ENCODE measurements at places on chromosomes 16 and 17.

GRCh38 chr16:85207357-85207921 is 95.2 kb upstream of the CIBAR2 start:
- DNase-seq = no peak

DNA sequence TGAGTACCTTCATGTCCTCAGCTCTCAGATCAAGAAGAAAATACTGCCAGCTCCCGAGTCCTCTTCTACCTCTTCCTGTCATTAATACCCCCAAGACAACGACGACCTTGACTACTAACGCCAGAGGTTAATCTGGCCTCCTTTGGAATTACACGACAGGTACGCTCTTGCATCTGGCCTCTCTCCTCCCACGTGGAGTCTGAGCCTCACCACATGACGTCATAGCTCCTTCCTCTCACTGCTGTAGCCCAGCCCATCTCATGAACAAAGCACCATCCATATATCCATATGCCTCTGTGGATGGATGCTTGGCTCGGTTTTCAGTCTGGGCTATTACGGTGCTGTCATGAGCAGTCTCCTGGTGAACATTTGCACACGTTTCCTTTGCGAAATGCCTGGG is 110.2 kb upstream of the TNRC6C start:
- no peak for DNase-seq

DNA sequence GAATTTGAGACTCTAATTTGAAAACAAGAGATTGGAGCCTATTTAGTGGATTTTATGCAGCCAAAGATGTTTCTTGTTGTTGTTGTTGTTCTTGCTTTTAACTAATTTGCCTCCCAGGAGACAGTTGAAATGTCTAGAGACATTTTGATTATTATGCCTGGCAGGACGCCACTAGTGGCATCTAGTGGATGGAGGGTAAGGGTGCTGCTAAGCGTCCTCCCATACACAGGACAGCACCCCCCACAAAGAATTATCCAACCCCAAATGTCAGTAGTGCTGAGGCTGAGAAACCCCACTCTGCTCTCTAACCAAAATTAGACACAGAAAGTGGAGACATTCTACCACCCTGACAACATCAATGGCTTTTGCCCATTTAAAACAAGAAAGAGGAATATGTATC is 15.4 kb upstream of the HSBP1 start:
- DNase-seq = no peak

GRCh38 chr16:84278968-84279367 is 15.7 kb upstream of the WFDC1 start:
- DNase-seq = no peak

DNA sequence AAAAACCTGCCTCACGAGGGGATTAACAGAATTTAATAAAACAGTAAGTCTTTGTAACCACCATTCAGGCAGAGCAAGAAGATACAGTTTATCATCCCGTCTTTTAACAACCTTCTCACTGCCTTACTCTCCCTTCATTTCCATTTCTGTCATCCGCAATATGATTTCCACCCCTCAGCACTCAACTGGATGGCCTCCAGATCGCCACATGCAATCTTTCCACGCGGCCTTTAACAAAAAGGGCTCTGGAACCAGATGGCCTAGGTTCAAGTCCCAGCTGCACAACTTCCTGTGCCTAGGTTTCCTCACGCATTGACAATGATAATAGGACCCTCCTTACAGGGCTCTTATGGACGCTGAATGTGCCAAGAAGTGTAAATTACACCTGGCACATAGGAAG is 103.6 kb downstream of the GAS7 start:
- DNase-seq = no peak

DNA sequence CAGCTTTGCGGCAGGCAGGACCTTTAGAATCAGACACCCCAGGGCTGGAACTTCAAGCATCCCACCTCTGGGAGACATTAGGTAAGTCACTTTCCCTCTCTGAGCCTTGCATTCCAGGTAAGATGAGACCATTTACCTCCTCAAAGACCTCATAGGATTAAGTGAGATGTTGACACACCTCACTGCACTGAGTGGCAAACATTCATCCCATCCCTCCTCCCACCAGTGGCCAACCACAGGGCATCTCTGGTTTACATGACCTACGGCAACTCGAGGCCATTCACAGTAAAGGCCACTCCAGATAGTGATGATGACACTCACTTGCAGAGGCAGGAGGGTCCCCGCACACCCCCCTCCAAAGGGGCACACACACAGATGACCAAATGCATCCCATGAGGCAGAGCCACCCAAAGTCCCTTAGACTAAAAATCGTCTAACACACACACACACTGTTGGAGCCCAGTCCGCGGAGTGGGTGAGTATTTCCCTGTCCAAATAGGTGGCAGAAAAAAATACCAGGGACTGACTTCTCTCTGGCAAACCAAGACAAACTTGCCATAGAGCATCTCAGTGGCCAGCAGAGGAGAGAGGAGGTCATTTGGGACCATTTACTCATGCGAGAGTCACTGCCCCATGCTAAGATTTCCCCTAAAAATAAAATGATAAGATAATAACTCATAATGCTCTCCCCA is 454.9 kb downstream of the SOX9 start:
- no peak for DNase-seq

DNA sequence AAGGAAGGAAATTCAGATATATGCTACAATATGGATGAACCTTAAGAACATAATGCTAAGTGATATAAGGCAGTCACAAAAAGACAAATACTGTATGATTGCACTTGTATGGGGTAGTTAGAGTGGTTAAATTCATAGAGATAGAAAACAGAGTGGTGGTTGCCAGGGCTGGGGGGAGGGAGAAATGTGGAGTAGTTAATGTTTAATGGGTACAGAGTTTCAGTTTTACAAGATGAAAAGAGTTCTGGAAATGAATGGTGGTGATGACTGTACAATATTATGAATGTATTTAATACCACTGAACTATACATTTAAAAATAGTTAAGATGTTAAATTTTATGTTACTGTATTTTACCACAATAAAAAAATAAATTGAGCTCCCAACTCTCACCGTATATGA is 157.9 kb downstream of the TOX3 start:
- no peak for DNase-seq

DNA sequence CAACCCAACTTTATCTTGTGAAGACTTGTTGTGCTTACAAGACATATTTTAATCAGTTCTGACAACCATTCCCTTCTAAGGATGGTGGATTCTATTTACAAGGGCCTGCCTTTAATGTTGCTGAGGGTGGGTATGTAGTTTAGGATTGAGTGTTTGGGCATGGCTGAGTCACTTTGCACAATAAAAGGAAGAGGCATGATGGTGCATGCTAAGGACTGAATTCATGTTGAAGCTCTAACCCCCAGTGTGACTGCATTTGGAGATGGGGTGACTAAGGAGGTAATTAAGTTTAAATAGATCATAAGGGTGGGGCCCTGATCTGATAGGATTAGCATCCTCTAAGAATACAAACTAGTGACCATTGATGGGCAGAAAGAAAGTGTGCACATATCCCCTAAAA is 196.1 kb upstream of the HS3ST3A1 start:
- DNase-seq = no peak

DNA sequence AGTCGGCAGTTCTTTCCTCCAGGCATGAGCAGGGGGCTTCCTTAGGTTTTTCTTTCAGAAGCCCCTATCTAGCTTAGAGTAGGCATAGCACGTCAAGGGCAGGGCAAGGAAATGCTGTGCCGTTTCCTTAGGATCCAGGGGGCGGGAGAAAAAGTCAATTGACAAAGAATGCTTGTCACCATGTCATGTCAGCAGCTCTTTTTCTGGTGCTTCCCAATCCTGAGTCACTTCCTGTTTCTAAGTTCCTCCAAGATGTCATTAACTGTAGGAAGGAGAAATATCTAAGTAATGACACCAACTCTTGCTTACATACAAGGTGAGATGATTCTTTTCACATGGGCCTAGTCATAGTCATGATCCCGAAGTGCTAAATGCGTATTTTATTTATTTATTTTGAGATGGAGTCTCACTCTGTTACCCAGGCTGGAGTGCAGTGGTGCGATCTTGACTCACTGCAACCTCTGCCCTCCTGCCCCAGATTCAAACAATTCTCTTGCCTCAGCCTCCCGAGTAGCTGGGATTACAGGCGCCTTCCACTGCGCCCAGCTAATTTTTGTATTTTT is 35.2 kb downstream of the GJC1 start:
- DNase-seq = no peak

DNA sequence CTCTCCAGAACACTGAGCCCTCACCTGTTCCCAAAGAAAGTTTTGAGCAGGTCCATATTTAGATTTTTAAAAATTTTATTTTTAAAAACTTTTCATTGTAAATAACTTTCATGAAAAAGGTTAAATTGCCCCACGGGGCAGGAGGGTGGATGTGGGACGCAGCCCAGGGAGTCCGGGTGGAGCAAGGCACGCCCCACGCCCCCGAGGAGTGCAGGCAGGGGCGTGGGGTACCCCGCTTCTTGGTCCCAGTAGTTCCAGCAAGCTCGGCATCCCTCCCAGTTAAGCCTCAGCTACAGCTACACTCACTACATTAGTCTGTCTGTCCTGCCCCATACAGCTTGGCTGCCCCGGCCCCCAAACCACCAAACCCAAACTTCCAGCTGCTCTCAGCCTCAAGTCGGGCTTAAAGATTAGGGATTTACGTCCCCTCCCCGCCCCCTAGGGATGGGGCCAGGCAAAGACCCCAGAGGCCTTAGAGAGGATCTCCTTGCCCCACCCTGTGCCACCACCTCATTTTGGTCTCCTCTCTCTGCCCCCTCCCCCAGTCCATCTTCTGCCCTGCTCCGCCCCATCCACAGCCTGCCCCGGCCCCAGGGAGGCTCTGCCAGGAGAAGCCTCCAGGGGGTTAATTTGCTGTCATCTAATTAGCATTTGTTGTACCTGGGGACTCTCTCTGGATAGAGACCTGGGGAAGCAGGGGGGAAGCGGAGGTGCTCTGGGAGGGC is 4.6 kb downstream of the FOXJ1 start:
- no peak for DNase-seq

DNA sequence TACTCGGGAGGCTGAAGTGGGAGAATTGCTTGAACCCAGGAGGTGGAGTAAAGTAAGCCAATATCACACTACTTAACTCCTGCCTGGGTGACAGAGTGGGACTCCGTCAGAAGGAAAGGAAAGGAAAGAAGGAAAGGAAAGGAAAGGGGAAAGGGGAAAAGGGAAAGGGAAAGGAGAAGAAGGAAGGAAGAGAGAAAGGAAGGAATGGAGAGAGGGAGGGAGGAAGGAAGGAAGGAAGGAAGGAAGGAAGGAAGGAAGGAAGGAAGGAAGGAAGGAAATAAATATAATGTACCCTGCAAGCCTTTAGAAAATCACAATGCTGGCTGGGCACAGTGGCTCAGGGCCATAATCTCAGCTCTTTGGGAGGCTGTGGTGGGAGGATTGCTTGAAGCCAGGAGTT is 27.3 kb downstream of the SLC5A11 start:
- DNase-seq = no peak

GRCh38 chr17:43469145-43469544 is 14.6 kb upstream of the DHX8 start:
- no peak for DNase-seq

- no peak for DNase-seq
These were observed 21.5 kb downstream of the UNC119 start for GRCh38 chr17:28530926-28531325.

GRCh38 chr17:78709119-78709681 is 72.9 kb downstream of the CYTH1 start:
- peak; percentile 41 for DNase-seq

Data from activated CD8-positive, alpha-beta T cell treated with anti-CD3 and anti-CD28 coated beads for 36 hours (primary cell).